Glutamatergic neuron (in vitro differentiated cells): ENCODE measurements at places on chromosomes 7 and 10.

GRCh38 chr7:131027287-131027773 lies 293.3 kb upstream of the KLF14 start:
- DNase-seq, result peak; percentile 68

- no peak for DNase-seq
Observed at GRCh38 chr7:117675497-117676435, 195.9 kb downstream of the CFTR start.

GRCh38 chr10:5812283-5813090 lies 747 bp downstream of the GDI2 start:
- peak; percentile 59 for DNase-seq

GRCh38 chr10:46516660-46517416 lies 39.6 kb downstream of the GPRIN2 start:
- DNase-seq, result peak; percentile 12

DNA sequence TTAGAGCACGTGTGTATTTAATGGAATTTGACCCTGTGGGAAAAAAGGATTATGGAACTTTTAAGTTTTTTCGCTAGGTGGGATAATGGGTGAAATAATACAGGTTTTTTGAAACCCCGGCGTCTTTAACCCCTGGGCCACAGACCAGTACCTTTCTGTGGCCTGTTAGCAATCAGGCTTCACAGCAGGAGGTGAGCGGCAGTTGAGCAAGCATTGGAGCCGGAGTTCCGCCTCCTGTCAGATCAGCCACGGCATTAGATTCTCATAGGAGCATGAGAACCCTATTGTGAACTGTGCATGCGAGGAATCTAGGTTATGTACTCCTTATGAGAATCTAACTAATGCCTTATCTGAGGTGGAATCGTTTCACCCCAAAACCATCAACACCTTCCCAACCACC lies 28.6 kb downstream of the WAC start:
- no peak for DNase-seq

- peak; percentile 49 for DNase-seq
Observed at GRCh38 chr10:18400906-18401245, 250.5 kb downstream of the NSUN6 start.

GRCh38 chr7:48078470-48078869 lies 10.6 kb upstream of the UPP1 start:
- DNase-seq, result no peak

DNA sequence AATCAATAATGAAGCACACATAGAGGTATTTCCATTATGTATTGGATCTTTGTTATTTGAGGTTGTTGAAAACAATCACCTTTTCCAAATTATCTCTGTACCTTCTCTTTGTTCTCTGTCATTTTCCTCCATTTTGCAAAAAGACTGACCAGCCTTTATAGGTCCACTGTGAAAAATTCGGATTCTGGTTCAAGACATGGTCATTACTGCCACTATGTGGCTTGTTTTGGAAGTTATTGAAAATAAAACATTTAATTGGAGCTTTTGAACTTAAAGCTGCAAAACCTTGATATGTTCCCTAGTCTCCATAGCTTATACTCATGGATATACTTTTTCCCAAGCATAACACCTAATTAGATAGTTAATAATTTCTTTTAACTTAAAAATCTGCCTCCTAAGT lies 1094.4 kb downstream of the NRG3 start:
- no peak for DNase-seq

DNA sequence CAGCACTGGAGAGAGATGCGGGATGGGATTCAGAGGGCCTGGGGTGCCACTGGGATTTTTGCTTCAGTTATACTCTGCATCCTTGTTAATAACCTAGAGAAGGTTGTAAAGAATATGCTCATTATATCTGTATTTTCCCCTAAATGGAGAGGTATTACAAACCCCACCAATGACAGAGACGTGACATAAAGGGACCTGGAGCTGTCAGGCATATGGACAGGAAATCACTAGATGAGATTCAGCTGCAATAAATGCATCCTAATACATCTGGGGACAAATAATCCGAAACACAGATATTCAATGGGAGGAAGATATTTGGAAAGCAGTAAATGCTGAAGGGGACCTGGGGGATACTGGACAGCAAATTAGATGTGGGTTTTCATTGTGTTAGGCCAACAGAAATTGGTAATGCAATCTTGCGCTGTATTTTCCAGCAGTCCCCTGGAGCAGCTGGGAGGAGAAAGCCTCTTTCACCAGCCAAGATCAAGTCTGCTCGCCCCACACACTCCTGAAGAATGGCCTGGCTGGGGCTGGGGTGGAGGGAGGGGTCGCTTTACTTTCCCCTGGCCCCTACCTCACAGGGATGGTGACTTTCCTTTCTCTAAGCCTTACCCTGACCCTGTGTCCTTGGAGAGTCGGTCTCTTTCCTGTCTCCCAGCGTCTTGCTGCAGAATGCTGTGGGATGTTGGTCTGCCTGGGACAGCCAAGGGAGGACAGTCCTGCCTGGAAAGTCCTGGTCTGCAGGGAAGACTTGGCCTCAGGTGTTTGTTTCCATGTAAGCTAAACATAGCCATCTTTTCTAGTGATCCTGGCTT lies 653.8 kb downstream of the LRMDA start:
- no peak for DNase-seq

- no peak for DNase-seq
Observed at GRCh38 chr7:43372676-43373355, 210.1 kb upstream of the STK17A start.

DNA sequence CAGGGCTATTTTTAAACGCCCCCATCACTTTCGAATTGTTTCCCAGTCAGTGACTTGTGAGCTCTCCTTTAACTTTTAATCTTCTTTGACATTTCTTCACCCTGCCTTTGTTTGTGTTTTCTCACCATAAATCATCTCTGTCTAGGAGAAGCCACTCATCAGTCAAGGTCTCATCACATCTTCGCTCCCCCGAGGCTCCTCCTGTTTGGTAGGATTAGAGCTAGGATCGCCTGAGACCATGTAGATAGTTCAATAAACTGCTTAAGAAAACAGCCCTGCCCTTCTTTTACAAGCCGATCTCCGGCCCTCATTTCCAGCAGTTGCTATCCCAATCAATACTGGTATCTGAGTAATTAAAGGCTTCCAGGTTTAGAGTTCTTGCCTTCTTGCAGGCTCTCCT lies 472.8 kb upstream of the ADARB2 start:
- peak; percentile 34 for DNase-seq

DNA sequence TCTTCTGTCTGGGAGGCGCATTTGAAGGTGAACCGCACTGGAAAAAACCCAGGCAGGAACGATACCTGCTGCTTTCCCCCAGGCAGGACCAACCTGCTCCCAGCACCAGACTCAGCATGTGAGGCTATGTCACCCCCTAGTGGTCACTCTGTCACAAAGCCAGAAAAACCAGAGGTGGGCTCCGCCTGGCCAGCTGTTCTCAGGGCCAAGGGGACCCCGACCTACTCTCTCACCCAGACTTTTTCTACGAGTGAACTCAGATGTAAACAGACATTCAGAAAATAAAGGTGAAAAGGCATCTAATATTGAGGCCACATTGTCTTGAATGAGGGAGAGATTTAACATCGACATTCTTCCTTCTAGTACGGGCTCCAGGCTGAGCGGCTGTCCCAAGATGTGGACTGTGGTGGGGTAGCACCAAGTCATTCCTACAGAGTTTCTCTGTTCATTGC lies 117.3 kb downstream of the PRKAG2 start:
- peak; percentile 61 for DNase-seq

DNA sequence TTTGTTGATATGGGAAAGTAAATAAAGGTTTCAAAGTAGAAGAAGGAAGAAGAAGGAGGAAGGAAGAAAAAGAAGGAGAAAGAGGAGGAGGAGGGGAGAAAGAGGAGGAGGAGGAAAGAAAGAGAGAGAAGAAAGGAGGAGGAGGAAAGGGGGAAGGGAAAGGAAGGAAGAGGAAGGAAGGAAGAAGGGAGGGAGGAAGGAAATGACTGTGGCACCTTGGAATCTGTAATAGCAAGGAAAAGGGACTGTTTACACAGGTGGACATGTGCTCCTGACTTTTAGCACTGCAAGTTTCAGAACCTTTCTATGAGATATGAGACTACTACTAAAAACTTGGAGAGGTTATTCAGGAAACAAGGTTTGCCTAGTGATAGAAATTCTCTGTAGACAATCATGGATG lies 153.2 kb downstream of the BTAF1 start:
- DNase-seq, result no peak

DNA sequence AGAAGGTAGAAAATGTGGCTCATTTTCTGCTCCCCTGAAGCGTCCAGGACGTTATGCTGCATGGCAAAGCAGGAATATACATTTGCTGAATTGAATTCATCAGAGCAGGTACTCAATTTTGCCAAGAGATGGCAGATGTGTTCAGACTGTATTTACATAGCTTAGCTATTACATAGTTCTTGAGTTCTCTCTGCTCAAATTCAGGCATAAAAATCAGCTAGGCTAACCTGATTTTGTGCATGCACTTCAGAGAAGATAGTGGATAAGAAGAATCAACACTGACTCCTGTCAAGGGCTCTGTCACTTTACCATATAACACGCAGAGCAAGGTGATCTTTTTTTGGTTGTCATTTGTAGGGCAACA lies 209.2 kb upstream of the FAM3C start:
- DNase-seq, result no peak

GRCh38 chr7:88314061-88314491 lies 7.4 kb upstream of the STEAP4 start:
- no peak for DNase-seq

GRCh38 chr10:117536866-117537435 lies 5.6 kb upstream of the EMX2 start:
- DNase-seq, result peak; percentile 51

DNA sequence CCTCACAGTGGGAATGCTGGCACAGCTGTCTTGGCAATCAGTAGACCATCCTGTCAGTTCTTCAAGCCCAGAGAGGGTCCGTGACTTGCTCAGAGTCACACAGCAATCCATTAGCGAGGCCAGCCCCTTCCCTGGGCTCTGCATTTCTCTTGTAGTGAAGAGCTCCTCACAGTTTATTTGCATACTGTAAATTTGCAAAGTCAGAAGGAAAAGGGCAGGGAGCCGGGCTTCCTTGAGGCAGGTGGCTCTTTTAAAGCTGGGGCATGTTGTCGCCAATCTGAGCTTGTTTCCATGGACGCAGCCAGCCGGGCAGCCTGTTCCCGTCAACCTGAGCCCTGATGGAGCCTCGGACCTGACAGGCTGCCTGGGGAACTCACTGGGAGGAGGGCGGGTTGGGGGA lies 123.4 kb downstream of the CUX1 start:
- DNase-seq, result no peak

DNA sequence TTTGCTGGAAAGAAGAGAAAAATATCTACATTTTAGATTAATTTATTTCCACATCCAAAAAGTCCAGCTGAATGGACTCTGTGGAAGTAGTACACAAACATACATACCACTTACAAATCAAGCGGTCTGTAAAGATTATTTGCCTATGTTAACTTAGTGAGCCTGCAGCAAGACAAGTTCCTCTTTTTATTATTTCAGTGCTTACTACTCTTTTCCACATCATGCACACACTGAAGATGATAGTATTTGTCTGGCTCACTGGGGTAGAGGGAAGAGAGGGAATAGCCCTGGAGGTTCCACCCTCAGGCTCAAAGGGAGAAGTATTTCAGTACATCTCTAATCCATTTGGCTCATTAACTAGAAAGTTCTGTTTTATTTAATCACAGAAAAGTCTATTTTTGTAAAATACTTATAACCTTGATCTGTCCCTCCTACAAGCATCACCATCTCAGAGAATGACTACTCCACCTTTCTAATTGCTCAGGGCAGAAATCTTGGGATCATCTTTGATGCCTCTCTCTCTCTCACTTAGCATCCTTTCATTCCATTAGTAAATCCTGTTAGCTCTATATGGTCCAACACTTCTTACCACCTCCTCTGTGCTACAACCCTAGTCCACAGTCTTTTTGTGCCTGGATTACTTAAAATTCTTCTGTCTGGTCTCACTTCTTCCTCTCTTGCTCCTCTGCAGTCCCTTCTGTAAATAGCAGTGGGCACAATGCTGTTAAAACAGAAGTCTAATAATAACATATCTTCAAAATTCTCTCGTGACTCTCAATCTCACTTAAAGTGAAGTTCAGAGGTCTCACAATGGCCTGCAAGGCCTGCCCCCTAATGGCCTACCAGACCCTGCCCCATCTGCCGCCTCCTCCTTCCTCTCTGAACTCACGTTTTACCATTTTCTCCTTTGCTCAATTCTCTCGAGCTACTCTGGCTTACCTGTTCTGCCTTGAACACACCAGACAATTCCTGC lies 64.3 kb upstream of the CCDC6 start:
- no peak for DNase-seq

DNA sequence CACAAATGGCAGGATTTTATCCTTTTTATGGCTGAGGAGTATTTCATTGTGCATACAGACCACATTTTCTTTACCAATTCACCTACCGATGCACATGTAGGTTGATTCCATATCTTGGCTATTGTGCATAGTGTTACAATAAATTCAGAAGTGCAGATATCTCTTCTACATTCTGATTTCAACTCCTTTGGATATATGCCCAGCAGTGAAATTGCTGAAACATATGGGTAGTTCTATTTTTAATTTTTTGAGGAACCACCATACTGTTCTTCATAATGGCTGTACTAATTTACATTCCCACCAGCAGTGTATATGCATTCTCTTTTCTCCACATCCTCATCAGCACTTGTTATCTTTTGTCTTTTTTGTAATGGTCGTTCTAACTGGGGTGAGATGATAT lies 1290.3 kb downstream of the XPNPEP1 start:
- DNase-seq, result no peak

DNA sequence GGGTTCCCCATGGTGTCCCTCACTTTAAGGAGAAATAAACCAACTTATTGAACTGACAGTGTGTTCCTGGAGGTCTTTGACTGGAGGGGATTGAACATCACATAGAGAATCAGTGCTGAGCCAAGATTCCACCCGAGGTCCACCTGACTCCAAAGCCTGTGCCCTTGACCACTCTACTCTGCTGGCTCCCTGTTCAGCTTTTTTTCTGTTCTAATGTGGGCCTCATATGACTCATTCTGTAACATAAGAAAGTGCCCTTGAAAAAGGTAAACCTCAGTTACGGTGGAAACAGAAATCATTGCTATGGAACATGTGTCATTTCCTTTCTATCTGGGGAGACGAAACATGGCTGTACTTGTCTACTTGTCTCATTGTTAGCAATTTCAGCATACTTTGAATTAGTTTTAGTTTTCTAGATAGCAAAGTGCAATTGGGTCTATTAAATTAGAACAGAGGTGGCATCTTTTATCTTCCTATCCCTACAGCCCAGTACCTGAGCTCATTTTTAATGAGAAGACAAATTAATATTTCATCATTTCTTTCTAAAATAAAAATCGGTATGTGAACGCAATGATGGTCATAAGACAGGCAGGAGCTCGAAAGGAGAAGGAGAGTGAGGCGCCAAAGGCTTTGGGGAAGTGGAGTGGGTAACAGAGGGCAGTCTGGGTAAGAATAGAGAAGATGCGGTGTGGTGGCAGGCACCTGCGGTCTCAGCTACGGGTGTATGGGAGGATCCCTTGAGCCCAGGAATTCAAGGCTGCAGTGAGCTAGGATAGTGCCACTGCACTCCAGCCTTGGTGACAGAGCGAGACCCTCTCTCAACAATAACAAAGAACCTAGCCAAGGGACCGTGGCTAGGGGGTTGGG lies 1.5 kb downstream of the GSDME start:
- no peak for DNase-seq

- DNase-seq, result no peak
Observed at GRCh38 chr10:99316374-99316773, 12.8 kb upstream of the CNNM1 start.

GRCh38 chr7:55249332-55249731 lies 115.8 kb upstream of the LANCL2 start:
- no peak for DNase-seq

GRCh38 chr7:1136841-1137516 lies 23.0 kb downstream of the ZFAND2A start:
- no peak for DNase-seq

GRCh38 chr7:110486549-110486948 lies 604.4 kb upstream of the LRRN3 start:
- no peak for DNase-seq
